A549 (cell line): ENCODE measurements at places on chromosomes 7 and 10.

DNA sequence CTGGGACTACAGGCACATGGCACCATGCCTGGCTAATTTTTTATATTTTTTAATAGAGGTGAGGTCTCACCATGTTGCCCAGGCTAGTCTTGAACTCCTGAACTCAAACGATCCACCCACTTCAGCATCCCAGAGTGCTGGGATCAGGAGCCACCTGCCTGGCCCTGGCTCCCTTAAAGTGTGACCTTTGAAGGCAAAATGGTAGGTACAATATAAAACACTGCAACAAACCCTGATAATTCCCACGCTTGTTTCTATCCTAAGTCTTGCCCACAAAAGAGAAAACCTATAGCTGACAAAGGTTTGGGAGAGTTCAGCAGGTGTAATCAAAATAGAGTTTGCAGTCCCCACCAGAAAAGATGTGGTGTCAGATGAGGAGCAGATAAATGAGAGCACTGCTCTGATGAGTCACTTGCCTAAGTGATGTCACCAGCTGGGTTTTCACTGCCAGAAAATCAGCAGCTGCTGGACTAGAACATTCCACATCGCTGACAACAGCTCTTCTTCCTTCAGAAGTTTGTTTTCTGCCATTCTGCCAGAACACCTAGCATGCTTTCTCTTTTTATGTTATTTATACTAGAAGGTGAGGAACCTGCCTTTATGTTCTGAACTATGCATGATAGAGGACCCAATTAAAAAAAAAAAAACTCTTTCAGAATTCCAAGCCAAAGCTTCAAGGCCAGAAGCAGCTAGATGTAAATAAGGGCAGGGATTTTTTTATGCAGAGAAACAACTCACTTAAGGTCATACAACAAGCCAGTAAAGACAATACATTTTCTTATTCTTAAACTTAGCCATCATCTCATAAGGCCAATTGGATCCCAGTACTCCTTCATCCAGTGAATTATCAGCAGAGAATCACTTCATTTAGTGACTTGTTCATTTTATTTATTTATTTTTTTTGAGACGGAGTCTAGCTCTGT is 18.0 kb downstream of the PURB start:
- DNase-seq: peak; percentile 58

DNA sequence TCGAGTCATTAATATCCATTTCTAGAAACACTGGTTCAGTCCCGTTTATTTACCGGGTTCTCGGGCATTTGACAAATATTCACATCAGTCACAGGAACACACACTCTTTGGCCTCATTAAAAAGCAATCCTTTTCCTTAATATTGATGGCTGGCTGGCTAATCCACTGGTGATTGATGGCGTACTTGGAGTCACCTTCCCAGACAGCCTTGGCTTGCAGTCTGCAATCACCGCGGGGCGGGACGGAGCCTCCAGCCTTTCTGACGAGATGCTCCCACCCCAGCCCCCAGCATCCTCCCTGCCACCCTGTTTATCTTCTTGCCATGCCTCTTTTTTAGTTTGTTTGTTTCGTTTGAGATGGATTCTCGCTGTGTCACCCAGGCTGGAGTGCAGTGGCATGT is 36.6 kb downstream of the SRRM3 start:
- DNase-seq: no peak

- DNase-seq: peak; percentile 35
Measured at GRCh38 chr10:118564652-118565051, 30.8 kb downstream of the PRLHR start.

- no peak for DNase-seq
Measured at GRCh38 chr7:15856311-15856710, 169.8 kb upstream of the MEOX2 start.

GRCh38 chr7:131105799-131106680 is 221.6 kb upstream of the MKLN1 start:
- DNase-seq: peak; percentile 76

GRCh38 chr10:28381903-28382347 is 79.1 kb upstream of the MPP7 start:
- peak; percentile 89 for DNase-seq

DNA sequence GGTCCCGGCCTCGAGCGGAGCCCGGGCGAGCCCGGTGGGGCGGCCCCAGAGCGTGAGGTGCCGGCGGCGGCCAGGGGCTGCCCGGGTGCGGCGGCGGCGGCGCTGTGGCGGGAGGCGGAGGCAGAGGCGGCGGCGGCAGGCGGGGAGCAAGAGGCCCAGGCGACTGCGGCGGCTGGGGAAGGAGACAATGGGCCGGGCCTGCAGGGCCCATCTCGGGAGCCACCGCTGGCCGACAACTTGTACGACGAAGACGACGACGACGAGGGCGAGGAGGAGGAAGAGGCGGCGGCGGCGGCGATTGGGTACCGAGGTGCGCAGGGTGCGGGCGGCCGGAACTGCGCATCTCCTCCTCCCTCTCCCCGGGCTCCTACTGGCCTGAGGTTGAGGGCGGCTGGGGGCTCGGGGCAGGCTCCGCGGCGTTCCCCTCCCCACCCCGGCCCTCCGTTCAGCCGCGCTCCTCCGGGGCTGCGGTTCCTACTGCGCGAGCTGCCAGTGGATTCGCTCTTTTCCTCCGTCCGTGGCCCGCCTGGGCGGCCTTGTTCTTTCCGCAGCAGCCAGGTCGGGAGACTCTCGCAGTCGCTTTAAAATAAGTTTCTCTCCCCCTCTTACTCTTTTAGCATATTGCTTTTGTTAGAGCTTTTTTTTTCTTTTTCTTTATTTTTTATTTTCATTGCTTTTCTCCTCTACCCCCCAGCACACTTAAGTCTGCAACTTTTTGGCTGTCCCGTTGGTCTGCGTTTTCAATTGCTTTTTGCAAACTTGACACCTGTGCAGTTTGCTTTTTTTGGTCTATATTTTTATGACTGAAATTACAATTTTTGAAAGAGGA is 600 bp downstream of the SIRT1 start:
- DNase-seq: peak; percentile 83

GRCh38 chr7:67696878-67697277 is 700.2 kb downstream of the TYW1 start:
- peak; percentile 15 for DNase-seq

DNA sequence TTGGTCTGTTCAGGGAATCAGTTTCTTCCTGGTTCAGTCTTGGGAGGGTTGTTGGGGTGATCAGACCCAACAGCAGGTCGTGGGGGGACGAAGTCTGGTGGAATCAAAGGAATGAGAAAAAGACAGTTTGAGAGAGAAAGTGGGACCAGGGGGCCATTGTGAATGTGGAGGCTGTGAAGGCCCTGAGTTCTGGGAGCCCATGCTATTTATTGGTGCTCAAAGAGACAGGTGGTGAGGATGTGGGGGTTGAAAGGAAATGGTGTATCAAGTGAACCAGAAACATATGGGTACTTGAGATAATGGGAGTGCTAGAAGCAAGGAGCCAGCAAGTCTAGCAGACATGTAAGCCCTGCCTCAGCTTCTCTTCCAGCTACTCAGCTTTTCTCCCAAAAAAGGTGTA is 84.1 kb downstream of the CCSER2 start:
- DNase-seq: no peak

GRCh38 chr10:30637881-30638467 is 8.4 kb upstream of the LYZL2 start:
- DNase-seq: peak; percentile 58

DNA sequence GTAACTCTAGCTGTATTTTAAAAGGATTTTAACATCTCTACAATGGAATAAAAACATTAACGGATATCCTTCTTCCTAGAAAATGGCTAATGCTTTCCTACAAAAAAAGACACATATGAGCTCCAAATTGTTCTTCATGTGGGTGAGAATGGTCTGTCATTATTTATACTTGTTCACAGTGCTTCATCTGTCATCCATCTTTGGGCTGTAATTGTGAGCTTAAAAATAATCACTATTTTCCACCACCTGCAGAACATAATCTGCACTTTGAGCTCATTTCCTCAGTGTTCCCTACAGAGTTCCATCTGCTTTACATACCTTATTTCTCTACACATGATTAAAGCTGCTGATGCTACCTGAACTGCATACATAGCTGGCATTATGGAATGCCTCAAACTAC is 979.1 kb upstream of the C7orf33 start:
- DNase-seq: no peak

DNA sequence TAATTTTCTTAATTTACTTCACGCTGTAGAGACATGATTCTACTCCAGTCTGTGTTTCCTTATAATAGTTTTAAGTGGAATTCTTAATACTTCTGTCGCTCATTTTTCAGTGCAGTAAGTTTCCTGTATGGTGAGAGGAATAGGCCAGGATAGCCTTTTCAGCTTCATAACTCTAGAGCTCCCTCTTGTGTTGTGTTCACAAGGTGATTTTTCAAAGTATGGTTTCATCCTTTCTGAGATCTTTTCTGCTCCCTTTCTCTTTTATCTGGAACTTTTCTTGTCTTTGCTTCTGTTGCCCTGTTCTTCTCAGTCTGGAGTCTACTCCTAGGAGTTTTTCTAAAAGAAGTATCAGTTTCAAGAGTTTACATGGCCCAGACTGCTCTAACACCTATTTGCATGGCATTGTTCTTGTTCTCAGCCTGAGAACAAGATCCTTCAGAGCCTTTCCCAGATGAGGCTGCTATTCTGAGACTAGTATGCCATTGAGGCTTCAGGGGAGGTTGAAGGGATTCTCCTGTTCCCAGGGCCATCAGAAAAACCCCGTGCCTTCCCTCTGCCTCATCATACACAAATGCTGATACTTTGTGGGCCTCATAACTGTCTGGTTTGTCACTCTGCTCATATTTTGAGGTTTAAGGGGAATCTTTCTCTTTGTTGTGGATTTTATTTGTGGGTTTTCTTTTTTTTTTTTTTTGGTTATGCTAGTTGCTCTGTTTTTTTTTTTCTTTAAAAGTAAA is 21.8 kb downstream of the NET1 start:
- peak; percentile 40 for DNase-seq

DNA sequence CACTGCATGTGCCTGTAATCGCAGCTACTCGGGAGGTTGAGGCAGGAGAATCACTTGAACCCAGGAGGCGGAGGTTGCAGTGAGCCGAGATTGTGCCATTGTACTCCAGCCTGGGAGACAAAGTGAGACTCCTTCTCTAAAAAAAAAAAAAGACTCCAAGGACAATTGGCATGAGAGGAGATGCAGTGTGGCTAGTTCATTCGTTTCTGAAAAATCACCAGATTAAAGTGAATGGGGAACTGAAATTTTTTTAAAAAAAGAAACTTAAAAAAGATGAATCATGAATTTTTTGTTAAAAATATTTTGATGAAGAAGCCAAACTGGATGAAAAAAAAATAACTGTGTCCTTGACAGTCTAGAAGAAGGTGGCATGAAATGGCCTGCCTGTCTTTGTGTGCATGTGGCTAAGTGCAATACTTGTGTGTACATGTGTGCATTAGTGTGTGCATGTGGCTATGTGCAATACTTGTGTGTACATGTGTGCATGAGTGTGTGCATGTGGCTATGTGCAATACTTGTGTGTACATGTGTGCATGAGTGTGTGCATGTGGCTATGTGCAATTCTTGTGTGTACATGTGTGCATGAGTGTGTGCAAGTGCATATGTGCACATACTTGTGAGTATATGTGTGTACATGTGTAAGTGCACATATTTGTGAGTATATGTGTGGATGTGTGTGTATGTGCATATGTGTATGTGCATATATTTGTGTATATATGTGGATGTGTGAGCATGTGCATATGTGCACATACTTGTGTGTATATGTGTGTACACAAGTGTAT is 391.7 kb upstream of the KLF6 start:
- no peak for DNase-seq

- DNase-seq: no peak
Measured at GRCh38 chr7:158525648-158526484, 61.8 kb downstream of the PTPRN2 start.

DNA sequence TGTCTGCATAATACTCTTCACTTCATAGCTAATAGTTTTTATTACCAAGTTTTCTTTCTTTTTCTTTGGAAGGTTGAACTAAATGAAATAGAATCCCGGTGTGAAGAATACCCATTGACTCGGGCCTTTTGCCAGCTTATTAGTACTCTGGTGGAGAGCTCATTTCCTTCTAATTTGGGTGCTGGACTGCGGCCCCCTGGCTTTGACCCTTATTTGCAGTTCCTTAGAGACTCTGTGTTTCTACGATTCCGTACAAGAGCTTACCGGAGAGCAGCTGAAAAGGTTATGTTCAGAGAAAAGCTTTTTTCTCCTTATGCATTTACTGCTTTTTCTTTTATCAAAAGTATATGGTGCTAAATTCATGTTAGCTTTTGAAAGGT is 40.2 kb downstream of the NUP205 start:
- DNase-seq: no peak

DNA sequence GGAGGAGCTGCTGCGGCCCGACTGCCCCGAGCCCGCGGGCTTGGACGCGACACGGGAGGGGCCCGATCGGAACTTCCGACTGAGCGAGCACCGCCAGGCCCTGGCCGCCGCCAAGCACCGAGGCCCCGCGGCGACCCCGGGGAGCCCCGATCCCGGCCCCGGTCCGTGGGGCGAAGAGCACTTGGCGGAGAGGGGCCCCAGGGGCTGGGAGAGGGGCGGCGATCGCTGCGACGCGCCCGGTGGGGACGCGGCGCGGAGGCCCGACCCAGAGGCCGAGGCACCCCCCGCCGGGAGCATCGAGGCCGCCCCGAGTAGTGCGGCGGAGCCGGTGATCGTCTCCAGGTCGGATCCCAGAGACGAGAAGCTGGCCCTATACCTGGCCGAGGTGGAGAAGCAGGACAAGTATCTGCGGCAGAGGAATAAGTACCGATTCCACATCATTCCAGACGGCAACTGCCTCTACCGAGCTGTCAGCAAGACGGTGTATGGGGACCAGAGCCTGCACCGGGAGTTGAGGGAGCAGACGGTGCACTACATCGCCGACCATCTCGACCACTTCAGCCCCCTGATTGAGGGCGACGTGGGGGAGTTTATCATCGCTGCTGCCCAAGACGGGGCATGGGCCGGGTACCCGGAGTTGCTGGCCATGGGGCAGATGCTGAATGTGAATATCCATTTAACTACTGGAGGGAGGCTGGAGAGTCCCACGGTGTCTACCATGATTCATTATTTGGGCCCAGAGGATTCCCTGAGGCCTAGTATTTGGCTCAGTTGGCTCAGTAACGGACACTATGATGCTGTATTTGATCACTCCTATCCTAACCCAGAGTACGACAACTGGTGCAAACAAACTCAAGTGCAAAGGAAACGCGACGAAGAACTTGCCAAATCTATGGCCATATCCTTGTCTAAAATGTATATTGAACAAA is 1.4 kb downstream of the OTUD1 start:
- peak; percentile 14 for DNase-seq

- DNase-seq: no peak
Measured at GRCh38 chr7:130890176-130891020, 156.4 kb upstream of the KLF14 start.

GRCh38 chr7:31122649-31123058 is 70.5 kb downstream of the ADCYAP1R1 start:
- peak; percentile 76 for DNase-seq

DNA sequence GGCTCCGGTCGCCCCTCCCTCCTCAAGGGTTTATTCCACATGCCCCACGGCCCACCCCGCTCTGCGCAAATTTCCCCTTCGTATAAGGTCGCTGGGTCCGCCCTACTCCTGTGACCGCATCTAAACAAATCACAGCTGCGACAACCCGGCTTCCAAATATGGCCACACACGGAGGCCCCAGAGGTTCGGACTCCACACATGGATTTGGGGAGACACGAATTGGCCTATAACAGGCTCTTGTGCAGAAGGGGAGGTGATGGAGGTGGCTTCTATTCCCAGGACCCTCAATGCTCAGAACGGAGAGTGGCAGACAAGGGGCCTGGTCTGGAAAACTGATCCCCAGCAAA is 90.1 kb downstream of the FOXL3 start:
- no peak for DNase-seq
